Mammary epithelial cell (primary cell): ENCODE measurements at places on chromosomes 7 and 10. TPM values are rescaled to one million over a fixed set of nuclear protein-coding genes. Genes with fewer than 3 reads are reported as not detected.

GRCh38 chr7:76356823-76357222, 2.0 kb downstream of the YWHAG start:
- DNase-seq: peak; percentile 67

- DNase-seq: no peak
Measured at GRCh38 chr10:43867667-43868565, 219.2 kb upstream of the ZNF32 start.

DNA sequence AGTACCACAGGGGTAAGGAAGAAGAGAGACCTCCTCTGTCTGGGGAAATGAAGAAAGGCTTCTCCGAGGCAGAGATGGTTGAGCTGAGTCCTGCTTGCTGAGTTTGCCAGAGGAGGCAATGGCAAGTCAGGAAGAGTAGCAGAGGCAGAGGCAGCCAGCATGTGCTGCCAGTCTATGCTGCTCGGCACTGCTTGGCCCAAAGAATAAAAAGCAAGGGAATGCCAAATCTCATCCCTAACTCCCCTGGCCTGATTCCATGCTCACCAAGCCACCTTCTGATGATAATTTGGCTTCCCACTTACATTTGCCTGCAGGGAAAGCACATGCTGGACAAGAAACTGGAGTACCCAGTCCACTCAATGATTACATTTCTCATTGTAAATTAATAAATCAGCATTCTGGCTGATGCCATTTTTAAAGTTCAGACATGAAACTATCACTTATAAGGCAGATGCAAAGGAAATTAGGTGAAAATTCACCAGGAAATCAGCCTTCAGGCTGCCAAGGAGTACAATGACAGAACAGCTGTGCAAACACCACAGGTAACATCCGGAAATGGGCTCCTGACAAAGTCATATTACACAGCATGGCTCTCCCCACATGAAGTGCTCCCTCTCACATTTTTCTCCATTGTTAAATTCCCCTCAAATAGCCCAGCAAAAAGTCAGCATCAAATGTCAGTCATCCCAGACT, 245.9 kb downstream of the MTERF1 start:
- DNase-seq: no peak

GRCh38 chr10:132454296-132455198, 57.5 kb downstream of the PWWP2B start:
- no peak for DNase-seq

DNA sequence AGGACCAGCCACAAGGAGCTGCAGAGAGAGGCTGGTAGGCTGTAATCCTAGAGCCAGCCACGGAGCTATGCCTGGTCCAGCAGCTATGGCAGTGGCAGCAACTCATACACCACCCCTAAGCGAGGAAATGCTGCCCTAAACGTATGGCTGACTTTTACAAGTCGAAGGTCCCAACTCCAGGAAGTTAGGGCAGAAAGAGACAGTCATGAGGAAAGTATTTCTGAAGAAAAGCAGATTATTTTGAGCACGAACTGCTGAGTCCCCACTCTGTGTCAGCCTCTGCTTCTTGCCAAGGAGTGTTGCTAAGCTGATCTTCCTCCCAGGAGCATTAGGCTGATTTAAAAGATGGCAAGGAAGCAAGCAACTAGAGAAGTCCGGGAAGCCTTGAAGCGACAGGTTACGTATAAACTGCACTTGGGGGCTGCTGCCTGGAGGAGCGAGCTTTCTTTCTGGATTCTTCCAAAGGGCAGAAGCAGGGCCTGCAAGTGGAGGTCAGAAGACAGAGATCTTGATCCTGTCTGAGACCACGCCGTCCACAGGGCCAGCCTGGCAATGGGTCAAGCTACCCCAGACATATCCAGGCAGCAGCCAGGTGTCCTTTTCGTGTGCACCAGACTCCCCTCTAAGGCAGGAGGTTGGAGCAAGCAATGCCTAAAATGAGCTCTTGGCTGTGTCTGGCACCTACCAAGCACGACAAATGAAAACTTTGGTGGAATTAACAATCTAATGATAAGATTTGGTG, 39.4 kb downstream of the PLXNA4 start:
- no peak for DNase-seq

DNA sequence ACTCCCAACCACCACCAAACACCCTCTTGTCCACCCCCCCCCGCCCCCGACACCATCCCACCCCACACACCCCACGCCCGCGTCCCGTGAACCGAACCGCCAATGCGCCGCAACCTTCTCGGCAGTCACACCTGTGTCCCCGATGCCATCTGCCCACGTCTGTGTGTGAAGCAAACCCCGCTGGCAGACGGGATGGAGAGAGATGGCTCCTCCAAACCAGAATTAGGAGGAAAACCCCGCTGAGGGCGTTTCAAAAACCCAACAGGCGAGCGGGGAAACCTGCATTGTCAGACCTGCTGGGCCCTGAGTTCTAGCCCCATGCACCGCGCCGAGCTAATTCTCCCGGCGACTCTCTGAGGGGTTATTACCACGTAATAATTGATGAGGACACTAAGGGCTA, 28.6 kb upstream of the KCNK18 start:
- no peak for DNase-seq

DNA sequence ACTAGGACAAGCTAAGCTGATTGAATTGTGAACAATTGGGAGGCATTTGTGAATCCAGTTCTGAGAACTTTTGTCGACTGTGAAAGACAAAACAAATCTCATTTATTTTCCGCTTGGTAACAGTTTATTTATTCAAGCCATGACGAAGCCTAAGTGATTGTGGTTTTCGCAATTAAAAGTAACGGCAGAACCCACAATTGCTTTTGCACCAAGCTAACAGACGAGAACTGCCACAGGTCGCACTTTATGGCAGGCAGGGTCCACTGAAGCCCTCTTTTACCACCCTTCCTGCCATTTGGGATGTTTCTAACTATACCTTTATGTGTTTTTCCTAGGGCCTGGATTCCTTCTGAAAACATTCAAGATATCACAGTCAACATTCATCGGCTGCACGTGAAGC, 111.2 kb downstream of the ZMYND11 start:
- DNase-seq: no peak

- no peak for DNase-seq
Measured at GRCh38 chr7:608954-609353, 89.3 kb upstream of the PDGFA start.

- DNase-seq: peak; percentile 59
Measured at GRCh38 chr10:126640401-126640800, 30.1 kb downstream of the C10orf90 start.

GRCh38 chr7:26051021-26051420, 101.0 kb upstream of the NFE2L3 start:
- no peak for DNase-seq

Gene GIMAP1
- polyA plus RNA-seq: not detected

Gene PYROXD2
- 11.0 TPM for polyA plus RNA-seq

Gene ARHGEF35
- polyA plus RNA-seq: 7.6 TPM

Gene SEMA3A
- 6.9 TPM for polyA plus RNA-seq

Gene HOXA5
- 8.6 TPM for polyA plus RNA-seq
